ENCODE measurements at places on chromosomes 12 and 14.

GRCh38 chr12:1760566-1761382 is 59.6 kb upstream of the LRTM2 start:
- DNase-seq = no peak

DNA sequence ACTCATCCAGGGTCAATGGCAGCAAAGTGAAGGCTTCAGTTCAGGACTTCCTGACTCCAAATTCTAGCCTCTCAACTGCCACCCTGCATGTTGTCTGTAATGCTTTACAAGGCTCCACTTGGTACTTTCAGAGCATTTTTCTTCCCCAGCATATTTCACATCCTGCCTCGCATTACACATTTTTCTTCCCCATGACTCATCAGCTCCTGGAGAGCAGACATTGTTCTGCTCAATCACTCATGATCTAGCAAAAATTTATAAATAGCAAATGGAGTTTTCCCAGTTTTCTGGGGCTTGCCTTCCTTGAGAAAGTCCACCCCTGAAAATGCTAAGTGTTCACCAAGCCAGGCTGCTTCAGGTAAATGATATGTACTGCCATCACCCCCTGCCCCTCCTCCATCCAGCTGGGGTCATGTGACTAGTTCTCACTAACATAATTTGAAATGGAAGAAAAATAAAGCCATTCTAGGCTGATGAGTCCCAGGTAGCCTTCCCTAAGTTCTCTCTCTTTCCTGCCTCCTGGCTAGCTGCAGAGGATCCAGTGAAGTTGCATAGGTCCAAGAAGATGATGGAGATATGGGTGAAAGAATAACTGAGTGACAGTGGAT is 69.4 kb downstream of the ARMH4 start:
- DNase-seq = no peak

- no peak for DNase-seq
These were observed 236.2 kb downstream of the EGLN3 start for GRCh38 chr14:33714527-33715226.

- DNase-seq = no peak
These were observed 37.6 kb upstream of the DHRS4 start for GRCh38 chr14:23916004-23916403.

GRCh38 chr12:80766897-80767296 is 50.2 kb downstream of the MYF5 start:
- DNase-seq = no peak

DNA sequence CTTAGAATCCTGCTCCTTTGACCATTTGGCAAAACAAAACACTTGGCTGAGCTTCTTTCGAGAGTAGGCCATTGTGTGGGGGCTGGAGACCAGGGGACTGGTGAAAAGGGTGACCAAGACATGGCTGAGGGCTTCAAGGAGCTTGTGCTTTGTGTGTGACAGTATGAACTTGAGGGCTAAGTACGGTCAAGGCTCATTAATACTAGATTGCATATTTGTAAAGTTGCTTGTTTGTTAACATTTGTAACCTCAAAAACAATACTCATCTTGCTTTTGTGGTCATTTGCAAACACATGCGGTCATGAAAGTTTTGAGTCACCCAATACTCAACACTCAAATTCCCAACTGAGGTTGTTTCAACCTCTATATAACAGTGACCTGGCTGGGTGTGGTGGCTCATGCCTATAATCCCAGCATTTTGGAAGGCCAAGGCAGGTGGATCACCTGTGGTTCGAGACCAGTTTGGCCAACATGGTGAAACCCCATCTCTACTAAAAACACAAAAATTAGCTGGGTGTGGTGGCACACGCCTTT is 42.5 kb downstream of the ZFYVE26 start:
- DNase-seq = no peak

GRCh38 chr14:33527023-33527634 is 423.7 kb downstream of the EGLN3 start:
- DNase-seq = no peak

DNA sequence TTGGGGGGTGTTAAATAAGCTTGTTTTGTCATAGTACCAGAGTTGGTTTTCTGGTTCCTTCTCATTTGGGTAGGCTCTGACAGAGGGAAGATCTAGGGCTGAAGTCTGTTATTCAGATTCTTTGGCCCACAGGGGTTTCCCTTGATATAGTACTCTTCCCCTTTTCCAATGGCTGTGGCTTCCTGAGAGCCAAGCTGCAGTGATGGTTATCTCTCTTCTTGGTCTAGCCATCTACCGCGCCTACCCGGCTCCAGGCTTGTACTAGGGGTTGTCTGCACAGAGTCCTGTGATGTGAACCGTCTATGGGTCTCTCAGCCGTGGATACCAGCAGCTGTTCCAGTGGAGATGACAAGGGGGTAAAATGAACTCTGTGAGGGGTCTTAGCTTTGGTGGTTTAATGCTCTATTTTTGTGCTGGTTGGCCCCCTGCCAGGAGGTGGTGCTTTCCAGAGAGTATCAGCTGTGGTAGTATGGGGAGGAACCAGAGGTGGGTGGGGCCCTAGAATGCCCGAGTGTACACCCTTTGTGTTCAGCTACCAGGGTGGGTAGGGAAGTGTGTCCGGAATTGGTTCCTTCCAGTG is 209.7 kb downstream of the GPHN start:
- DNase-seq = no peak

GRCh38 chr12:26092346-26093105 is 32.3 kb downstream of the BHLHE41 start:
- DNase-seq = no peak

GRCh38 chr12:51198568-51199365 is 19.1 kb downstream of the POU6F1 start:
- no peak for DNase-seq

DNA sequence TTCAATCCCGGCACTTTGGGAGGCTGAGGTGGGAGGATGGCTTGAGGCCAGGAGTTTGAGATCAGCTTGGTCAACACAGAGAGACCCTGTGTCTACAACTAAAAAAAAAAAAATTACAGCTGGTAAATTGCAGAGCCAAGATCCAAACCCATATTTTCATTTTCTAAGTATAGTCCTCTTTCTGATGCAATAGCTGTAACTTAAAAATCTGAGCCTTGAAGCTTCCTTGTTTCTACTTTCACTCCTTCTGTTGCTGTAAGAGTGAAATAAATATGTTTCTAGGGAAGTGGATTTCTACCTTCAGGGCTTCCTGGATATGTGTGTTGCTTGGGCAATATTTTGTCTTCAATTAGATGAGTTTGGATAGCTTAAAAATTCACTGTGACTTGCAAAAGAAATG is 42.0 kb upstream of the PRICKLE1 start:
- DNase-seq = no peak

- no peak for DNase-seq
These were observed 606 bp downstream of the PRIMA1 start for GRCh38 chr14:93787465-93788292.

DNA sequence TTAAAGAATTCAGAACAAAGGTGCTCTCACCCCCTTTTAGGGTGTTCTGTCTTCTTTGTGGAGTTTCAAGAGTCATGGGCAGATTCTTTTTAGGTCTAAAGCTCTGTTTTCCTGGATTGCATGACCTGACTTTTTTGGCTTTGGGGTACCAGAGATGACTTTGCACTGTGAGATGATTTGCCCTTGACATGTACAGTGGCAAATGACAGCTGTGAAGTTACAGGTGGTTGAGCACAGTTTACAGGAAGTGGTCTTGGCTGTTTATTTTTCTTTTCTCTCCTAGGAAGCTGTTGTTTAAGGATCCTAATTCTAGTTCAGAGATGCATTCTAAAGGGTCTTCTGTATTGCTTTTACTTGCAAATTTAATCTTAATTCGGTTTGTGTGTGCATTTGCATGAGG is 83.8 kb upstream of the METAP2 start:
- no peak for DNase-seq

DNA sequence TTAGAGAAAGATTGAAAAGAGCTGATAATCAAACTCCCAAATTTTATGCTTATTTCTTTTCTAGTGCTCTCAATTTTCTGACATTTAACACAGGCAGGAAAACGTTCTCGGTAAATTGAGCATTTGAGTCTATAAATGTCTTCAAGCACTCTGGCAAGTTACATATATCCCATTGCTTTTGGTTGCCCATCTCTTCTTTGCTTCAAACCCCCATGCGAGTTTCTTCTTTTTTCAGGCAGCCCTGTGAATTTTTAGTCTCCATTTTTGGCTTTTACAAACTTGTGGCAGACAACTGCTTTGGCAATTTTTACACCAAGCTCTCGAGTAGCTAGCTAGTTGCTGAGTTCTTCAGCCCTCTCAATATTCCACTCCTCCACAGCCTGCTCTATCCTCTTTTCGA is 8.7 kb upstream of the TMEM63C start:
- DNase-seq = no peak

DNA sequence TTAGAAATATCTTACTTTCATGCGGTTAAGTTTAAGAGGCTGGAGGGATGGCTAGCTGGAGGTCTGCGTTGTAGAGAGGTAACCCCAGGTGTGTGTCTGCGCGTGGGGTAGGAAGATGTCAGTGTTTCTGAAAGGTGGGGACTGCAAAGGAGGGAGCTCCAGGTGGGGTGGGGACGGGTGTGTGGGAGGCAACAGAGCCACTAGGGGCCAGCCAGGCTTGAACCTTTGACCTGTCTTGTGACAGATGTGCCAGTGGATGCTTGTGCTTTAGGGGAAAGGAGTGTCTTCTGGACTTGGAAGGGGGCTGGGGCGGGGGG is 841 bp downstream of the GLI1 start:
- DNase-seq = no peak

GRCh38 chr12:65649126-65649525 is 175.2 kb upstream of the HMGA2 start:
- DNase-seq = no peak

DNA sequence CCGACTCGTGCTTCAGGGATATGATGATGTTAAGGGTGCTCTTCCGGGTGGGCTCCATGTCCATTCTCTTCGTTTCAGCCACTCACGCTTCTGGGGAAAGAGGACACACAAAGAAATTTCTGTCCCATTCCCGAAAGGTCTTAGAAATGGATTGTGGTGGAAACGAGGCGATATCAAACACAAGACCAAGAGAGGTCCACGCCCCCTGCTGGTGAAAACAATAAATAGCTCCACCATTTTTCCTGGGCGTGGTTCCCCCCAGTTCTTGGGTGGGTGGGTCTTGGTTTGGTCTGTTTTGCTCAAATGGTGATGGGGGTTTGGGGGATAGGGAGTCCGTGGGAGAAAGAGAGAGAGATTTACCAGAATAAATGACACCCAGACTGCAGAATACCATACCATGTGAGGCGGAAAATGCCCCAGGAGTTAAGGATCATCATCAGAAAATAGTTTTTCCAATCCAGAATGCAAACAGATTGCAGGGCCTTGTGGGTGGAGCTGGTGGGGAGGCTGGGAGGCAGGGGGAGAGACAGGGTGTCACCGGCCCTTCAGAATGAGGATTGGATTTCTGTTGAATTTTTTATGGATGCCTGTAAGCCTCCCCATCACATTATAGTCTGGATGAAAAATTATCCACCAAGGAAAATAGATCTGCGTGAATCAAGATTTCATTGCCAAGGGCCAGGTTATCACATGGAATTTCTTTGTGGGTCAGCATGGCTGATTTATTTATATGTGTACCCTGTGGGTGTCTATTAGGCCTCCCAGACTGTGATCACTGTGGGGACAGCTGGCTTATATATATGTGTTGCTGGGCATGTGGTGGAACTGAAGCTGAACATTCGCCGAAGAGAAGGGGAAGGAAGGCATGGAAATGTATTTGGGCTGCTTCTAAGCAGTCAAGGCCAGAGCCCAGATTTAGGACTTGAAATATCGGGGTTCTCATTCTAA is 55.8 kb downstream of the SRRM4 start:
- no peak for DNase-seq

GRCh38 chr12:77167801-77168200 is 102.4 kb upstream of the E2F7 start:
- no peak for DNase-seq

- DNase-seq = peak; percentile 92
These were observed at the start of gene SPRYD4 for GRCh38 chr12:56468216-56469006. SPRYD4 (plus strand) TSS chr12:56468578; CDS start chr12:56468592, 14 bp downstream.

GRCh38 chr14:102497998-102498677 is 11.4 kb downstream of the ANKRD9 start:
- no peak for DNase-seq

- DNase-seq = no peak
These were observed 168.7 kb downstream of the GALC start for GRCh38 chr14:87824266-87824665.

DNA sequence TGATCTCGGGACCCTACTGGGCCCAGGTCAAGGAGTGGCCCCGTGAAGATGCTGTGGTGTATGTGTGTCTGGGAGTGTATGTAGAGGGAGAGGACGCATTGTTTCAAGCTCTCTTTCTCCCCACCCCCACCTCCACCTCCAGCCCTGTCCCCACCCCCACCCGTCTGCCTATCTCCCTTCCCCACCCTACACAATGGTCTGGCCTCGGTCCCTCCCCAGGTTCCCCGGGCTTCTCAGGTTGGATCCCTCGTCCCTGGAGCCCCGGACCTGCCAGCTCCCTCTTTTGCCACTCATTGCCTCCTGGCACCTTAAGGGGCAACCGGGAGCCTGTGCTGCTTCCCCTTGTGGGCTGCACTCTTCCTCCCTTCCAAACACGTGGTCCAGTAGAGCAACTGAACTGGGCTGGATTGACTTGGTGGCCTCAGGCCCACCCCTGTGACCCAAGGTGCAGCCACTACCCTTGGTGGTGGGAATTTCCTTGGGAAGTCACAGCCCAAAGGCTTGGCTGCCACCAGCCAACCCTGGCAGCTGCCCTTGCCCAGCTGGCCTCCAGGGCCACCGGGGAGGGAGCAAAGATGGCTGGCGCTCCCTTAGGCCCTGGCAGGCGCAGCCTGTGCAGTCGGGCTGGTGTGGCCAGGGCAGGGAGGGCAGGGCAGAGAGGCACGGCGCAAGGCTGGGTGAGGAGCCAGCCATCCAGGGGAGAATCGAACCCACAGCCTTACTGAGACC is 628 bp downstream of the VRTN start:
- DNase-seq = no peak

DNA sequence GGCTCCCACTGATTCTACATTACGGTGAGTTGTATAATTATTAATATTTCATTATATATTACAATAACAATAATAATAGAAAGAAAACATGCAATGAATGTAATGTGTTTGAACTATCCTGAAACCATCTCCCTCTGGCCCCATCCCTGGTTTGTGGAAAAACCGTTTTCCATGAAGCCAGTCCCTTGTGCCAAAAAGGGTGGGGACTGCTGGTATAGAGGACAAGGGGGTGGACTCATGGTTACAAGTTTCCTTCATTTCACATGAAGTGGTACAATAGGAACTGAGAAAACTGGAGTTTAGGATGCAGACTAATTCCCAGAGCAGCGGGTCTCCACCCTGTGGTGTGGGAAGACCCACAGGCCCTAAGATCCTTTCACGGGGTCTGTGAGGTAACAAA is 3.0 kb upstream of the C1RL start:
- no peak for DNase-seq

GRCh38 chr14:89158701-89159100 is 258.3 kb downstream of the FOXN3 start:
- no peak for DNase-seq

DNA sequence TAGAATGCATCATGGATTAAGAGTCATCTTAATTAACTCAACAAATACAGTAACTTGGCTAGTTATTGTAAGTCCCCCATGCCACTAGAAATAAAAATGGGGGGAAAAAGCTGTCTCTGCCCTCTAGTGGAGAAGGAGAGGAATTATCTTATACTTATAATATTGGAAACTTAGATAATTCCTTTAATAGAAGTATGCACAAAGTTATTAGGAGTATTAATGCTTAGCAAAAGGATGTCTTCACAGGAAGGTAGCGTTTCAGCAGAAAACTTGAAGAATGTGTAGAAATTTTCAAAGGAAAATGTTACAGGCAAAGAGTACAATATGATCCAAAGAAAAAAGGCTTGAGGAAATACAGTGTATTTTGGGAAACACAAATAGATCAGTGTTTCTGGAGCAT is 19.8 kb downstream of the OR5AU1 start:
- DNase-seq = no peak

All from stimulated activated CD8-positive, alpha-beta memory T cell treated with anti-CD3 and anti-CD28 coated beads, Interleukin-15, amount 100 ng/mL, for 48 hours (primary cell).